ENCODE measurements at places on chromosomes 3 and 15. TPM values are rescaled to one million over a fixed set of nuclear protein-coding genes. Genes with fewer than 3 reads are reported as not detected.

MEX3B gene
- 11.2 TPM for total RNA-seq

GRCh38 chr15:43872416-43873020, 45.7 kb downstream of the WDR76 start:
- H3K27me3 ChIP-seq, result no peaks in the 10 kb centered on the region
- H3K36me3 ChIP-seq, result peaks cover 12% of the 10 kb centered on the region
- no peak overlapping the region for H3K4me3 ChIP-seq
- no peak overlapping the region for H3K27ac ChIP-seq

DNA sequence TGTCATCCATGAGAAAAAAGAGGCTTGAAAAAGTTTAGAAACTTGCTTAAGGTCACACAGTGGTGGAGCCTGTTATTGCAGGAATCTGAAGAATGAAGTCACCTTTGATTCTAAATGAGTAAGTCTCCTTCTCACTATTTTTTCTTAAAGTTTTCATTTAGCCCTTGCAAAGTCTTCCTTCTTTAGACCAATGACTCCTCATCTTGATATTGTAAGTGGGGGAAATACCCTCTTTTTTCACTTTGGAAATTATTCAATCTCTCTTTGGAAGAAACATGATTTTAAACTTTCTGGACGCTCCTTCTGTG, 787 bp upstream of the SLMAP start:
- peak overlapping the region; percentile 92 for H3K27ac ChIP-seq
- no peaks in the 10 kb centered on the region for H3K27me3 ChIP-seq
- H3K36me3 ChIP-seq, result peaks cover 14% of the 10 kb centered on the region
- H3K4me1 ChIP-seq, result peaks cover 32% of the 10 kb centered on the region
- DNase-seq, result no peak

DNA sequence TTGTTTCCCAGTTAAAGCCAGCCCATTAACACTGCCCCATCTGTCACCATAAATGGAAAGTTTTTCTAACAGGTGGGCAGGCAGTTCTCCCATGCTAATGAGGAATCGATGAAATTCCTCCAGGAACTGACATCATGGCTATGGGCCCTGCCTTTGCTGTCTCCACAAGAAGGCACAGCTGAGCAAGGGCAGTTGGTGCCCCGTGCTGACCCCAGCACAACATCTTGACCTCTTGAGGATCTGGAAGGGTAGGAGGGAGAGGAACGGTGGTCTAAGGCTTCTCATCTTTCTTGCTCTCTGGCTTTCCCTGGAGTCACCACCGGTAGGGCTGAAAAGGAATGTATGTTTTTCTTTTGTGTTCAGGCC, 46.7 kb downstream of the CHCHD6 start:
- peaks cover 22% of the 10 kb centered on the region for H3K4me1 ChIP-seq
- no peaks in the 10 kb centered on the region for H3K27me3 ChIP-seq
- H3K4me3 ChIP-seq, result no peak overlapping the region
- no peaks in the 10 kb centered on the region for H3K36me3 ChIP-seq

DNA sequence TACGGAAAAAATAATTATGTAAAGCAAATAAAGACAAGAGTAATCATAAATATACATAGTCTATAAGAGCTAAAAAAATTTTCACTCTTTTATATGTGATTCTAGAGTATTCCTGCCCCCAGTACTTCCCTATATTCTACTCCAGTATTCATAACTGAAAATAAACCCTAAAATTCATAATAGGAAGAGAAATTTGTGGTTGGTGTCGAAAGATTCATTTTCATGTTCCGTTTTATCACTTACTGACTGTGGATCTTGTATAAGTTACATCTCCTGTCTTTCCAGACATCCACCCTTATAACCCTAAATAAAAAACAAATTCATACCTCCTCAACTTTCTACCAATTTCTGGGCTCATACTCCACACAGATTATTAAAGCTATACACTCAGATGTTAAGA, 16.0 kb upstream of the MBNL1 start:
- no peak overlapping the region for H3K27ac ChIP-seq
- no peak overlapping the region for H3K4me3 ChIP-seq
- peaks cover 9% of the 10 kb centered on the region for H3K4me1 ChIP-seq
- H3K36me3 ChIP-seq, result no peaks in the 10 kb centered on the region
- DNase-seq, result no peak

DNA sequence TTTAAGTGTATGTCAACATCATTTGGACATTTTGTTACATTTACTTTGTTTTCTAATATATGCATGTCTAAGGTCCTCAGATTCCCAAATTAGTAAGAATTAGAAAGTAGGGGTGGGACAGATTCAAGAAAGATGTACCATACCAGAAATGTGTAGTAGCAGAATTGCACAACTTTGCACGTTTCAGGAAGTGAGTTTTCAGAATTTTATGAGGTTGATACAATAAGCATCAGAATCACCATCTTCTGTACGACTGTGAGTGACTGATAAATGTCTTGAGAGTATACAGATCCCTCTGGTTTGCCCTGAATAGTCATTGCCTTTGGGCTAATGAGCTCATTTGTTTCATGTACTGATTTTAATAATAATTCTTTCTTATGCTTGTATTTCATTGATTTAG, 9.3 kb downstream of the ARIH2 start:
- peaks cover 35% of the 10 kb centered on the region for H3K36me3 ChIP-seq
- peak overlapping the region; percentile 9 for H3K27ac ChIP-seq
- H3K27me3 ChIP-seq, result no peaks in the 10 kb centered on the region
- H3K4me1 ChIP-seq, result peaks cover 32% of the 10 kb centered on the region

GABRG3 gene
- total RNA-seq, result not detected

DNA sequence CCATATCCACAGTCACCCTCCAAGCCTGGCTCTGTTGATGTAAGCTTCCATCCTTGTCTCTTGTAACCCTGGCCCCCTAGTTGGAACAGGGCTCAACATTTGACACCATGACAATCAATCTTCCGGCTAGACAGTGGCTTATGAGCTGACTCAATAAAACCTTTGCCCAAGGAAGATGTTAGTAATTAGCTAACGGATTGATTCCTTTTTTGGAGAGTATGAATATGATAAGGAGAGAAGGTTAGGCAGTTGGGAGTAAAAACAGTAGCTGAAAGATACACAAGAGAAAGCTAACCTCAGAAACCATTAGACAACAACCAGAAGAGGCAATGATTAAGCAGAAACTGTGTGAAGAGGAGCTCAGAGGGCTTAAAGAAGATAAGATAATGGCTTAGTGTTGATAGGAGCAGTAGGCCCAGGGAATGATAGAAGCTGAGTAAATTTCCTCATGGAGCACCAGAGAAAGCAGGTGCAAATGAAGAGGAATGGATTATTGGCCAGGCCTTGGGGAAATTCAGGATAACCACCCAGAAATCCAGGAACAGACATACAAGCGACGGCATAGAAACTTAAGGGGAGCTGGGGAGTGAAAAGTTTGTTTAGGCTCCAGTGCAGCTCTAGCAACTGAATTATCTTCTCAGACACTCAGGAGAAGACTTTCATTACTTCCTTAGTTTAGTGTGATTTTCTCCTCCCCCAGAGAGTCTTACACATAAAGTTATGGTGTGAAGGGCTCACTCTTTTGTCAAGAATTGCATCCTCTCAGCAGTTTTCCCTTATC, 7.8 kb upstream of the RFX7 start:
- no peak overlapping the region for H3K4me3 ChIP-seq
- H3K36me3 ChIP-seq, result no peaks in the 10 kb centered on the region

- H3K27me3 ChIP-seq, result no peaks in the 10 kb centered on the region
- DNase-seq, result peak; percentile 30
- H3K4me3 ChIP-seq, result no peak overlapping the region
- H3K36me3 ChIP-seq, result no peaks in the 10 kb centered on the region
These were observed 73.3 kb downstream of the SETMAR start for GRCh38 chr3:4376499-4376898.

DNA sequence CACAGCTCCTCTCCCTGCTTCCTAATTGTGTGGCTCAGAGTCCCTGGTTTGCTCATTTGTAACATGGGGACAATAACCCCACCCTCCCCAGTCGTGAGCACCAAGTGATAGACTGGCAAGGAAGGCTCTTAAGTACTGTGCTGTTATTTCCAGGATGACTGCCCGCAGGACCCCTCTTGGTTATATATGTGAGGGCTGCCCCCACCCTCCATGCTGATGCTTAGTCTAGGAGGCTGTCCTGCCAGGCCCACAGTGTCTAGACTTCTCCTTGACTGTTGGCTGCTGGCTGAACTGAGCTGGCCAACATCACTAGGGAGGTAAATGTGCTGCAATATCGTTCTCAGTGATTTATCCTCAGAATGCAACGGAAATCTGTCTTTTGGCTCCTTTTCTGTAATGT, 45.1 kb downstream of the RAB11A start:
- H3K36me3 ChIP-seq, result peaks cover 5% of the 10 kb centered on the region
- peaks cover 23% of the 10 kb centered on the region for H3K4me1 ChIP-seq
- no peak overlapping the region for H3K27ac ChIP-seq
- H3K4me3 ChIP-seq, result no peak overlapping the region

GRCh38 chr15:31485911-31486461, 159.4 kb downstream of the KLF13 start:
- H3K27ac ChIP-seq, result no peak overlapping the region
- H3K4me3 ChIP-seq, result no peak overlapping the region
- no peaks in the 10 kb centered on the region for H3K36me3 ChIP-seq
- H3K27me3 ChIP-seq, result peaks cover 26% of the 10 kb centered on the region
- DNase-seq, result no peak
- peaks cover 22% of the 10 kb centered on the region for H3K4me1 ChIP-seq

ANKRD63 gene
- not detected for total RNA-seq

GRCh38 chr15:40155270-40155910, 5.5 kb upstream of the BUB1B start:
- H3K27me3 ChIP-seq, result peaks cover 4% of the 10 kb centered on the region
- no peak overlapping the region for H3K4me3 ChIP-seq
- H3K36me3 ChIP-seq, result no peaks in the 10 kb centered on the region
- no peak overlapping the region for H3K27ac ChIP-seq
- peaks cover 5% of the 10 kb centered on the region for H3K4me1 ChIP-seq

- H3K4me1 ChIP-seq, result peaks cover 18% of the 10 kb centered on the region
- no peaks in the 10 kb centered on the region for H3K36me3 ChIP-seq
- no peak overlapping the region for H3K4me3 ChIP-seq
- no peak for DNase-seq
These were observed 74.2 kb upstream of the ABHD17C start for GRCh38 chr15:80620931-80621330.

DNA sequence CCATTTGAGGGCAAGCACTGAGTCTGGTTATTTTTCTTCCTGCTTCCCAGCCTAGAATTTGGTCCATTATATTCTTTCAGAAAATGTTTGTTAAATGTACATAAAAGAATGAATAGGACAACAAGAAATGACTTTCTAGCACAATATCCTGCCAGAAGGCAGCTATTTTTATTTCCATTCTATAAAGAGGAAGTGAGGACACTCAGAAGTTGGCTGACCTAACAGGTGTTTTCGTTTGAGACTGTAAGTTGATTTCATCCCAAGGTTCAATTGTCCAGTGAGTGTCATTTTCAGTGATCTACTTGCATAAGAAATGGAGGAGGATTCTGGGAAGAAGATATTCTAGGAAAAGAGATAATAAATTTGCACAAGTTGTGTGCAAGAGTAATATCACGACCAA, 191.9 kb upstream of the POU1F1 start:
- H3K36me3 ChIP-seq, result no peaks in the 10 kb centered on the region
- H3K27me3 ChIP-seq, result no peaks in the 10 kb centered on the region
- H3K4me1 ChIP-seq, result no peaks in the 10 kb centered on the region
- no peak overlapping the region for H3K27ac ChIP-seq

DNA sequence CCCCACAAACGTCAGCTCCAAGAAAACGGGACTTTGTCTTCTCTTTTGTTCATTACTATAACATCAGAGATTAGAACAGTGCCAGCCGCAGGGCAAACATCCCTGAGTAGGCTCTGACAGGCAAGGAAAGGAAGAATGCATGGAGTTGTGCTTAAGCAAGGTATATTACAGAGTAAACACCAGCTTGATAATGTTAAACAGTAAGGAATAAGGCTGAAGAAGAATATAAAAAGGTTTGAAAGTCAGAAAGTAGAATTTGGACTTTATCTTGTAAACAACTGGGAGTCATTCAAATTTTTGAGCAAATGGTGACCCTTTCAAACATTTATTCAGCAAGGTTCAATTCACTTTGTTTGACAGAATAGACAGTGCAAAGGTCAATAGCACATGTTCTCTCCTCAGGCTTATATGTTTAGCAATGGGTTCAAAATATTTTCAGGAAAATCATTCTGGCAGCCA, 11.0 kb downstream of the GABPB1 start:
- H3K27ac ChIP-seq, result no peak overlapping the region
- no peak for DNase-seq
- no peaks in the 10 kb centered on the region for H3K4me1 ChIP-seq
- no peaks in the 10 kb centered on the region for H3K36me3 ChIP-seq

- H3K36me3 ChIP-seq, result peaks cover 96% of the 10 kb centered on the region
- H3K27ac ChIP-seq, result peak overlapping the region; percentile 70
- peak; percentile 89 for DNase-seq
These were observed 7.1 kb downstream of the AMOTL2 start for GRCh38 chr3:134366928-134367811.

CHRNA7 gene
- not detected for total RNA-seq

EBLN2 gene
- 6.2 TPM for total RNA-seq

- H3K4me3 ChIP-seq, result peak overlapping the region; percentile 71
- DNase-seq, result peak; percentile 18
- peaks cover 19% of the 10 kb centered on the region for H3K36me3 ChIP-seq
- H3K27me3 ChIP-seq, result no peaks in the 10 kb centered on the region
- H3K27ac ChIP-seq, result no peak overlapping the region
These were observed 8.8 kb upstream of the OCA2 start for GRCh38 chr15:28107904-28108275.

- no peak overlapping the region for H3K27ac ChIP-seq
- DNase-seq, result no peak
- H3K27me3 ChIP-seq, result no peaks in the 10 kb centered on the region
- H3K4me3 ChIP-seq, result no peak overlapping the region
- peaks cover 43% of the 10 kb centered on the region for H3K36me3 ChIP-seq
- peaks cover 21% of the 10 kb centered on the region for H3K4me1 ChIP-seq
These were observed 180.8 kb downstream of the ATP10A start for GRCh38 chr15:25682340-25682739.

DNA sequence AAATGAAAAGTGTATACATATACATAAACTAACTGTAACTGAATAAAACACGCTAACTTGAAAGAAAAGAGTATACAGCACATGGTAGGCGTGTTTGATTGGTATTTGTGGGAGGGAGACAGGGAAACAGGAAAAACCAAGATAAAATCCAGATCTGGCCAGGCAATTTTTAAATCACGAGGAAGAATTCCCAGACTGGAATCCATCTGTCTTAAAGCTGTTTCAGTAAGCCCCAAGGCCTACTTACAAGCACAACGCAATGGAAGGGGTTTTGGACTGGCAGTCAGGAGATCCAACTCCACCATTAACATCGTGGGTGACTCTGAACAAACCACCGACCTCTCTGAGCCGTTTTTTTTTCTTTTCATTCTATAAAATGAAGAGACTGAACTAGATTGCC, 195.8 kb downstream of the OSBPL10 start:
- H3K4me3 ChIP-seq, result no peak overlapping the region
- no peak for DNase-seq
- no peak overlapping the region for H3K27ac ChIP-seq
- no peaks in the 10 kb centered on the region for H3K27me3 ChIP-seq
- no peaks in the 10 kb centered on the region for H3K36me3 ChIP-seq
